Endodermal cell (in vitro differentiated cells): ENCODE measurements at places on chromosomes 2 and 18. TPM values are rescaled to one million over a fixed set of nuclear protein-coding genes. Genes with fewer than 3 reads are reported as not detected.

Gene APOB
- total RNA-seq: 13.5 and 14.1 TPM in 2 replicates

Gene UGT1A3
- not detected in 2 replicates for total RNA-seq

Gene PRKAG3
- not detected in 3 replicates for total RNA-seq

- H3K4me1 ChIP-seq: no peaks in the 10 kb centered on the region
- no peaks in the 10 kb centered on the region for H3K27me3 ChIP-seq
- H3K4me3 ChIP-seq: no peak overlapping the region
- H3K36me3 ChIP-seq: no peaks in the 10 kb centered on the region
- DNase-seq: no peak
- no peak overlapping the region for H3K27ac ChIP-seq
These were observed 116.4 kb upstream of the PPP1CB start for GRCh38 chr2:28635191-28635611.

DNA sequence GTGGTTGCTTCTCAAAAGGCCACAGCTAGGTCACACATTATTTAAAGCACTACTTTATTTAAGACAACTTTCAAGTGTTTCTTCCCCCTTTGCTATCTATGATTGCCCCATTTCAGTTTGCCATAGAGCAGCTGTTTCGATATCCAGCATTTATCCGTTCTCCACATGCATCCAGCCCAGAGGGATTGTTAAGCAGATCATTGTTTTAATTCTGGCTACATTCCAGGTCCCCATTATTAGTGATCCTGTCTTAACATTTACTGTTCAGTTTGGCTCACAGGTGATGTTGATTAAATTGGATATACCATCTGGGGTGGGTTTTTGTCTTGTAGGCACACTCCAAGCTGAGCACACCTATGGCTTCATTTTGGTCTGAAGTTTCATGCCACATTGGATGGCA is 638.7 kb downstream of the ZEB2 start:
- DNase-seq: no peak
- no peaks in the 10 kb centered on the region for H3K36me3 ChIP-seq
- H3K4me1 ChIP-seq: peaks cover 7% of the 10 kb centered on the region
- no peak overlapping the region for H3K27ac ChIP-seq
